ENCODE measurements at places on chromosomes 1 and 21.

DNA sequence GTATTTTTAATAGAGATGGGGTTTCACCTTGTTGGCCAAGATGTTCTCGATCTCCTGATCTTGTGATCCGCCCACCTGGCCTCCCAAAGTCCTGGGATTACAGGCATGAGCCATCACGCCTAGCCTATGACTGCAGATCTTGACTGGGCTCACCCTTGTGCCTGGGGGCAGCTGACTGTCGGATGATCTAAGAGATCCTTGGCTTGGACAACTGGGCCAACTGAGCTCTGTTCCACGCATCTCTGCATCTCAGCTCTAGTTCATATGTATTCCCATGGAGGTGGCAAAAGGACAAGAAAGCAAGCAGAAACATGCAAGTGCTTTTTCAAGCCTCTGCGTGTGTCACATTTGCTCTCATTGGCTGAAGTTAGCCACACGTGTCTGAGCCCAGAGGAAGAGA lies 75.8 kb upstream of the SELENON start:
- DNase-seq, result no peak

GRCh38 chr1:96544831-96545221 lies 176.8 kb upstream of the PTBP2 start:
- no peak for DNase-seq

GRCh38 chr1:210232511-210233215 lies at the start of gene SERTAD4:
Gene SERTAD4 (plus strand): TSS chr1:210232796. CDS start chr1:210237961, 5,165 bp downstream.
- DNase-seq, result no peak

DNA sequence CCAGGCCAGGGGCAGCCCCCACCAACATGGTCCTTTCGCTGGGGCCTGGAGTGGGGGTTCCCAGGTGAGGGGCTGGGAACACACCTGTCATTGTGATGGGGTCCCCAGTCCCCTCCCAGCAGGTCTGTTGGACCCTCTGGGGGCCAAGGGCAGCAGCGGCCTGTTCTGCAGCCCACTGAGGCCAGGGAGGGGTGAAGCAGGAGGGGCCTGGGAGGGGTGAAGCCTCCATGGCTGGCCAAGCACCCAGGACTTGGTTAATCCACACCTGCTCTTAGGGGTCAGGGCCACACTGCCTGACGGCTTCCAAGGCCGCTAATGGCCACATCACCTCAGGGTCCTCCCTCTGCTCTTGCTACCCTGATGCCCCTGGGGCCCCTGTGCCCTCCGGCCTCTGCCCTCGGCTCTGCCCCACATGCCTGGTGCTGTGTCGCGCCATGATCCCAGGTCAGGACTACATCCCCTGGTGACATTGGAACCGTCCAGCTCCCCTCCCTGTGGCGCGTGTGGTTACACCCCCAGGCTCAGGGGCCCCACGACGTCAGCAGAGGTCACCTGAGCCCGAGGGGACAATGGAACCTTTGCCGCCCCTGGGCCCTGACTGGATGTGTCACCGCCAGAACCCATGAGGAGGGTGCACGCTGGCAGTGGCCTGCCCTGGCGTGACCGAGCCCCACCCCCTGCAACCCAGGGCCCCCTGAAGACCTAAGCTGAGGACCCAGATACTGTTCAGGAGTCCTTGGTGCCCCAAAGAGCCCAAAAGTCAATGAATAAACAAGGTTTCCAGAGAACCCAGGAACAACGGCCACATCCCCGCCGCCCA lies 7.0 kb downstream of the TNFRSF18 start:
- DNase-seq, result no peak

DNA sequence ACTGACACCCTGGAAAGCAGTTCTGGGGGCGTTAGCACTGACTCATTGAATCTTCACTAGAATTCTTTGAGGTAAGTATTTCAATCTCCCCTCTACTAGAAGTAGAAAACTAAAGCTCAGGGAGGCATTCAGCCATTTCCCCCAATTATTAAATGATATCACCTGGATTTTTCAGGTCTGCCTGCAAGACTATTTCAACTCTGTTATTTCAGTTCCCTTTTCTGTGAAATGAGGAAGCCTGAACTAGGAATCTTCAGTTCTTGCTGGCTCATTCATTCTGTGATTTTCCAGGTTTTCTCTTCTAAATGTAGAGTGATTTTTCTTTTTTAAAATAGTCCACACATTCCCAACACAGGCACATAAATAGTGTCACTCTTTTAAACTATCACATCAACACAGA lies 337.0 kb upstream of the NR5A2 start:
- no peak for DNase-seq

GRCh38 chr1:17439250-17440073 lies at the start of gene RCC2:
Gene RCC2 (minus strand): TSS chr1:17439677. CDS start chr1:17438514, 1,163 bp downstream.
- DNase-seq, result peak; percentile 65

DNA sequence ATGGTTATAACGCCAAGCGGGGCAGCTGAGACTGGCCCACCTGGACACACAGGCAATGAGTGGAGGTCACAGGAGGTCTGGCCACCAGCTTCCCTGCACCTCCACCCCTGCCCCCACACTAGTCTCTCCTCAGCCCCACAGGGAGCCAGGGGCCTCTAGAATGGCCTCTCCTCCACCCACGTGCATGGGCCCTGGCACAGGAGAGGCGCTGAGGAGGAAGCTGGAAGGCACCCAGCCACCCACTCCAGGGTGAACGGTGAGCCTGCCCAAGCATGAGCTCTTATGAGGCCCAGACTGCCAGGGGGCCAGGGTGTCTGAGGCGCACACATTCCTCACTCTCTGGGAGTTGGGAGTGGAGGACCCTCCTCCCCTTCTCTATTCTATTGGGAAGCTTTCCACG lies 22.2 kb downstream of the LRP8 start:
- no peak for DNase-seq

DNA sequence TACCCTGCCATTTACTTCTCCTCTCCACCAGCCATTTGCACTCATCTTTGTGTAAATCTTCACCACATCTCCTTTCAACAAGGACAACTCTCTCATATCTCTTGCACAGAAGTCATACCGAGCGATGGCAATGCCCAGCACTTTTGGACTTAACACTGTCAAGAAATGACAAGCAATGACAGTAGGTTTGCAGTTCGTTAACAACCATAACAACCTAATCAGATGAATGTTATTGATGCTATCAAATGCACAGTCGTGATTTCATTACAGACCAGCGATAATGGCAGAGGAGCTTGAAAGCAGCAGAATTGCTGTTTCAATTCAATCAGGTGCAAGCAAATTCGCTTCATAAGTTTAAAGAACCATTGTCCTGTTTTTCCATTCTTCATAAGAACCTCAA lies 390.9 kb downstream of the VAV3 start:
- DNase-seq, result no peak

DNA sequence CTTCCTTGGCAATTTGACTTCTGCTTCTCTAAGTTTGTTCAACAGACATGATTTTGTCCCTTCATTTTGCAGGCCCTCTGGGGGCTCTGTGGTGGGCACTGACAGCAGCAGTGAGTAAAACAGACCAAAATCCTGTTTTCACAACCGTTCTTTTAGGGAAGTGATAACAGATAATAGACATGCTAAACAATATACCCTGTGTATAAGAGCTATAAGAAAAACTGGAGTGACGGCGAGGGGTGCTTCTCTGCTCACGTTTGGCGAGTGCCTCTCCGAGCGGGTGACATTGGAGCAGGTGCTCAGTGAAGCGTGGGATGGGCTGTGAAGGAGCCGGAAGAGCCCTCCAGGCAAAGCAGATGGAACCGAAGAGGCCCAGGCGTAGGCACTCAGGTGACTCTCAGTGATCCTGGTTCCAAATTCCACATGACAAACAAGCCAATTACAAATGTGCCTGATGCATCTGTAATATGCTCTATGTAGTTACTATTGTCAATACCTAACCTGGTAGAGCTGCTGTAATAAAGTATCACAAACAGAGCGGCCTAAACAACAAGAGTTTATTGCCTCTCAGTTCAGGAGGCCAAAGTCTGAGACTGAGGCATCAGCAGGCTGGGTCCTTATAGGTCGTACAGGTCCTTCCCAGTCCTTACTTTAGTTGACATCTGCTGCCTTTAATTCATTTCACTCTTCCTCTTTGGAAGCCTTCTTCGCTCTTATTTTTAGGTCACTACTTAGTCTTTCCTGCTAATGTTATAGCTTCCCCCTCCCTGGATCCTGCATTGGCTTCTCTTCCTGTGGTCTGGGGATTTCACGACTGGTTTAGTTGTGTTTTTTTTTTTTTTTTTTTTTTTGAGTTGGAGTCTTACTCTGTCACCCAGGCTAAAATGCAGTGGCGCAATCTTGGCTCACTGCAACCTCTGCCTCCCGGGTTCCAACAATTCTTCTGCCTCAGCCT lies 20.1 kb downstream of the OR2B11 start:
- no peak for DNase-seq

DNA sequence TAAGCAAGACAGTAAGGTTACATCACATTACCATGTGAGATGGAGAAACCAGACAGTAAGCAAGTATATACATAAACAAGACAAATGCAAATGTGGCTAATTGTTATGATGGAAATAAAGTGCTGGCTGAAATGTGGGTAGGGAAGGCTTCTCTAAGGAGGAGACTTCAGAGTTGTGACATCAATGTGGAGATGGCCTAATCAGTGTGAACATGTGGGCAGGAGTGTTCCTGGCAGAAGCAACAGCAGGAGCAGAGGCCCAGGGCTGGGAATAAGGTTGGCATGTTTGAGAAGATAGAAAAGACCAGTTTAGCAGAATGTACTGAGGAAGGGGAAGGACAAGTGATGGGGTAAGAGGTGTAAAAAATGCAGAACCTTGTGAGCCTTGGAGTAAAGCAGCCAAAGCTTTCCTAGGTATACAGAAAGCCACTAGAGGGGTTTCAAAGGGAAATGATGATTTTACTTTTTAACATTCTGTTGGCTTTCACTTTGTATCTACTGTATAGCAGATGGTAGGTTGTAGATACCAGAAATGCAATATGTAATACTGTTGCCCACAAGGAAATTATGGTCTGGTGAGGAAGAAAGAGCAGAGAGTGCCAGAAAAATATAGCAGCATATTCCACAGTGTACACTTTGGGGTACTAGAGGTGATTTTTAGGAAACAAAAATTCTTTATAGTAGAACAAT lies 197.4 kb downstream of the FGGY start:
- DNase-seq, result no peak

DNA sequence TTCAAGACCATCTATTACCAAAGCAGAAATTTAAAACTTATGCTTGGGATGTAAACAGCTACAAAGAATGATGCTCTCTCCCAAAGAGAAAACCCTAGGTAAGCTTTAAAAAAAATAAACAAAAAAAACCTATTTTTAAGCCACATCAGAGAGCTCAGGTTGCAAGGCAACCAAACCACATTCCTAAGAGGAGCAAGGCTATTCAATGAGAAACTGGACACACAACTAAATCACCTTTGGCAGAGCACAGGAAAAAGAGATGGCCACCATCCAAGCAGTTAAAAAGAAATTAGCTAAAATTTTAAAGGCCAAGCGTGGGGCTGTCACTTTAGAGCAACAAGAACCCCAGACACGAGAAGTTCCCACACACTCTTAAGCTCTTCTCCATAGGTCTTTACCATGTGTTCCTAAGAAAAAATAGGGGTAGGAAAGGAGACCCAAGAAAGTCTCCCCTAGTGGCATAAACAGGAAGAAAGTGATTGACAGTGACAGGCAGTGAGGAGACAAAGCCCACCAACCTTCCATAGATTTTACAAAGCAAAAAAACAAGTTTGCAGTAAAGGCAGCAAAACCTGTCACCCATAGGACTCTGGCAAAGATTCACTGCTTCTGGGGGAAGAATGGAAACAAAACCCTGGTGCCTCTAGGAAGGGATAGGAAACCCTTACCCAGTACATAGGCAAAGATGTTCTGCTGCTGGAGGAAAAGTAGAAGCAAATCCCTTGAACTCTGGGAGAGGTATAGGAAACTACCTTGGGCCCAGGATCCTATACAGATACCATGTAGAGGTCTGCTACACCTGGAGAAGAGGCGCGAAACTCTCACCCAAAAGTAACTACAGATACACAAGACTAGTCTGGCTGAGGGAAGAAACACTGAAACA lies 68.5 kb downstream of the FOXJ3 start:
- DNase-seq, result no peak

GRCh38 chr1:50272912-50273311 lies 150.3 kb downstream of the DMRTA2 start:
- no peak for DNase-seq

DNA sequence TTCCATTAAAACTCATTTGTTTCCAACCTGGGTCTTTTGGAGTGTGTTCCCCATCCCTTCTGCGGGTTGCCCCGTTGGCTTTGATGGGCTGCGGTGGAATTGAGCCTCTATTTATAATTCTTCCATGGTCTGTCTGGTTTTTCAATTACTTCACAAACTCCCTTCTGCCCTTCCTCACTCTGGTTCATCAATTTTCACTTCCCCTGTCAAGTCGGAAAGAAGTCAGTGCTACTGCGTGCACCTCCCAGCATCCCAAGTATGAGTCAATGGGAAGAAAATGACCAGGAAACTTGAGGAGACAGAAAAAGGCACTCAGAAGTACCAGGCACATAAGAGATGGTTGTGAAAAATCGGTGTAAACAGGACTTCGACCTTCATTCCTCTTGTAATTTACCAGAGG lies 126.2 kb downstream of the KAZN start:
- no peak for DNase-seq

- no peak for DNase-seq
Measured at GRCh38 chr1:195851016-195851601, 757.1 kb downstream of the KCNT2 start.

GRCh38 chr1:228166170-228166936 lies 749 bp downstream of the IBA57 start:
- DNase-seq, result peak; percentile 35

GRCh38 chr1:68281946-68282615 lies 49.8 kb upstream of the WLS start:
- DNase-seq, result no peak

DNA sequence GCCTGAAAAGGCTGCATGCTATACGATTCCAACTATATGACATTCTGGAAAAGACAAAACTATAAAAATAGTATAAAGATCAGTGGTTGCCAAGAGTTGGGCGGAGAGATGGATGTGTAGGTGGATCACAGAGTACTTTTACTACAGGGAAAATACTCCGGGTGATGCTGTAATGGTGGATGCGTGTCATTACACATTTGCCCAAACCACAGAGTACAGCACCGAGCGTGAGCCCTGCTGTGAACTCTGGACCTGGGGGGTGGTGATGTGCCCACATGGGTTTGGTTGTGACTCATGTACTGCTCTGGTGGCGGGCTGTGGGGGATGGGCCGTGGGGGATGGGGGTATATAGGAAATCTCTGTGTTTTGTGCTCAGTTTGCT lies 162.7 kb upstream of the COL6A1 start:
- peak; percentile 76 for DNase-seq

DNA sequence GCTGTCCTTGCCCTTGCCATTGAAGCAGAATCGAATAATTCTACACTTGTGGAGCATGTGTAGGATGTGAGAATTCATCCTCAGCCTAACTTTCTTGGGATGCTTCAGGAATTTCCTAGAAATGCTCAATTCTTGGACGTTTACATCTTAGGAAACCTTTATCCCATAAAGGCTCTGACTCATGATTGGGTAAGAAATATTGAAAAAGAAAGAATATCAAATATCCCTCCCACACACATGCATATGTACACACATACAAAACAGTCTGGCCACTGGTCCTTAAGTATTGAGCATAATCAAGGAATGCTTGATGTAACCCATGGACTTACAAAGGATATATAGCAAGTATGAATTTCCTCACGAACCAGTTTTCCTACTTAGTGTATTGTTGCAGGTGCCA lies 83.9 kb upstream of the IPO9 start:
- no peak for DNase-seq

- no peak for DNase-seq
Measured at GRCh38 chr1:247212012-247212411, 40.2 kb upstream of the ZNF124 start.

- DNase-seq, result no peak
Measured at GRCh38 chr1:58576727-58577653, at the start of gene TACSTD2. Gene TACSTD2 (minus strand): TSS chr1:58577252. CDS start chr1:58577156, 96 bp downstream.

GRCh38 chr1:237316352-237316751 lies 274.4 kb downstream of the RYR2 start:
- no peak for DNase-seq

Measured in activated CD4-positive, alpha-beta T cell treated with anti-CD3 and anti-CD28 coated beads, Interleukin-2, amount 50 U/mL, for 4 hours (primary cell).